Stimulated activated naive CD4-positive, alpha-beta T cell (primary cell): ENCODE measurements at places on chromosomes 13 and 19.

GRCh38 chr13:40453351-40454021 is 213.0 kb downstream of the FOXO1 start:
- DNase-seq = no peak

DNA sequence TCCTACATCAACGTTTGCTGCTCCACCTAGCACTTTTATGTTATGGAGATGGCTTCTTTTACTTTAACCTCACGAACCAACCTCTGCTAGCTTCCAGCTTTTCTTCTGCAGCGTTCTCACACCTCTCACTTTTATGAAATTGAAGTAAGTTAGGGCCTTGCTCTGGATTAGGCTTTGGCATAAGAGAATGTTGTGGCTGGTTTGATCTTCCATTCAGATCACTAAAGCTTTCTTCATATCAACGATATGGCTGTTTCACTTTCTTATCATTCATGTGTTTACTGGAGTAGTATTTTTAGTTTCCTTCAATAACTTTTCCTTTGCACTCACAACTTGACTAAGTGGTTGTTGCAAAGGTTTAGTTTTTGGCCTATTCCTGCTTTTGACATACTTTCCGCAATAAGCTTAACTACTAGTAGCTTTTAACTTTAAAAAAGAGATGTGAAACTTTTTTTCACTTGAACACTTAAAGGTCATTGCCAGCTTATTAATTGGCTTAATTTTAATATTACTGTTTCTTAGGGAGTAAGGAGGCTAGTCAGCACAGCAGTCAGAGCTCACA is 60.0 kb upstream of the SPRY2 start:
- no peak for DNase-seq

- no peak for DNase-seq
Observed at GRCh38 chr13:102293723-102294122, 108.1 kb downstream of the FGF14 start.

- DNase-seq = no peak
Observed at GRCh38 chr19:40596608-40597328, 4.4 kb upstream of the LTBP4 start.

GRCh38 chr19:686589-687297 is 8.5 kb downstream of the PRSS57 start:
- DNase-seq = no peak

- no peak for DNase-seq
Observed at GRCh38 chr19:10826231-10826630, 9.8 kb downstream of the TMED1 start.

GRCh38 chr13:89383891-89384290 is 1712.7 kb downstream of the SLITRK5 start:
- no peak for DNase-seq

DNA sequence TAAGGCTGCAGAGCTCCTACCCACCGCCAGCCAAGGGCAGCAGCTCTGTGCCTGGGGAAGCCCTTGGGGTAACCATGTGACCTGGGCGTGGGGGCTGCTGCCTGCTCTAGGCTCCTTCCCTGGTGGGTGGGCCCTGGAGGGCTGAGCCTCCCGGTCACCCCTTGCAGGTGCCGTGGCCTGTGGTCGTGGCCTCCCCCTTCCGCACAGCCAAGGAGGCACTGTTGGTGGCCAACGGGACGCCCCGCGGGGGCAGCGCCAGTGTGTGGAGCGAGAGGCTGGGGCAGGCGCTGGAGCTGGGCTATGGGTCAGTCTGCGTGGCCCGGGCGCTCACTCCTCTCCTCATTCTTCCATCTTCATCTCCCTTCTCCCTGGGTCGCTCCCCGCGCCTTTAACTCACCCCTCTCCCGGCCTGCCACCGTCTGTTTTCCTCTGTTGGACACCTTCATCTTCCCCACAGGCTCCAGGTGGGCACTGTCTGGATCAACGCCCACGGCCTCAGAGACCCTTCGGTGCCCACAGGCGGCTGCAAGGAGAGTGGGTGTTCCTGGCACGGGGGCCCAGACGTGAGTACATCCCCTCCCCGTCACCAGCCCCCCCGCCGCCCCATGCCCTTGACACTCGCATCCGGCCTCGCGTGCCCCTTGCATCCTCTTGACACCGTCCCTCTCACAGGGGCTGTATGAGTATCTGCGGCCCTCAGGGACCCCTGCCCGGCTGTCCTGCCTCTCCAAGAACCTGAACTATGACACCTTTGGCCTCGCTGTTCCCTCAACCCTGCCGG is 9.9 kb upstream of the FLT3LG start:
- DNase-seq = no peak

DNA sequence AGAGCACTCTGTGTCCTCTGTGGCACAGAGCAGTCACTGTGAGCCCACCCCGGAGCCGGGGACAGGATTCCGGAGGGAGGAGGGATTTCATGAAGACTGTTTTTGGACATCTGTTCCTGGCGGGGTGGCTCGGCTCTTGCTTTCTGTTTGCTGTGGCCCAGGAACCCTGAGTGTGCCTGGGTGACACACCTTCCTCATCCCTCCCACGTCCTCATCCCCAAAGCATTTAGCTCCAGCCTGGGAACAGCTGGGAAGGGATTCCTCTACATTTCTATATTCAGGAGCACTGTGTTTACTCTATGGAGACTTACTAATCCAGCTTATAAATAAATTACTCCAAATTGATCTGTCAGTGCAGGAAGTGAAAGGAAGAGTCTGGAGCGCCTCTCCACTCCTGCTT is 97.8 kb upstream of the UBL3 start:
- DNase-seq = no peak

GRCh38 chr13:77865622-77866021 is 53.0 kb downstream of the EDNRB start:
- no peak for DNase-seq

GRCh38 chr13:110759710-110760109 is 46.2 kb downstream of the ING1 start:
- no peak for DNase-seq

GRCh38 chr13:94079876-94080275 is 399.6 kb downstream of the DCT start:
- no peak for DNase-seq

GRCh38 chr13:67620665-67621064 is 390.5 kb upstream of the PCDH9 start:
- DNase-seq = no peak

GRCh38 chr19:4444765-4445741 is 12.5 kb downstream of the UBXN6 start:
- DNase-seq = no peak

GRCh38 chr13:113783966-113784644 is 25.1 kb downstream of the TMEM255B start:
- no peak for DNase-seq

- DNase-seq = no peak
Observed at GRCh38 chr13:43132911-43133310, 109.5 kb downstream of the DNAJC15 start.

DNA sequence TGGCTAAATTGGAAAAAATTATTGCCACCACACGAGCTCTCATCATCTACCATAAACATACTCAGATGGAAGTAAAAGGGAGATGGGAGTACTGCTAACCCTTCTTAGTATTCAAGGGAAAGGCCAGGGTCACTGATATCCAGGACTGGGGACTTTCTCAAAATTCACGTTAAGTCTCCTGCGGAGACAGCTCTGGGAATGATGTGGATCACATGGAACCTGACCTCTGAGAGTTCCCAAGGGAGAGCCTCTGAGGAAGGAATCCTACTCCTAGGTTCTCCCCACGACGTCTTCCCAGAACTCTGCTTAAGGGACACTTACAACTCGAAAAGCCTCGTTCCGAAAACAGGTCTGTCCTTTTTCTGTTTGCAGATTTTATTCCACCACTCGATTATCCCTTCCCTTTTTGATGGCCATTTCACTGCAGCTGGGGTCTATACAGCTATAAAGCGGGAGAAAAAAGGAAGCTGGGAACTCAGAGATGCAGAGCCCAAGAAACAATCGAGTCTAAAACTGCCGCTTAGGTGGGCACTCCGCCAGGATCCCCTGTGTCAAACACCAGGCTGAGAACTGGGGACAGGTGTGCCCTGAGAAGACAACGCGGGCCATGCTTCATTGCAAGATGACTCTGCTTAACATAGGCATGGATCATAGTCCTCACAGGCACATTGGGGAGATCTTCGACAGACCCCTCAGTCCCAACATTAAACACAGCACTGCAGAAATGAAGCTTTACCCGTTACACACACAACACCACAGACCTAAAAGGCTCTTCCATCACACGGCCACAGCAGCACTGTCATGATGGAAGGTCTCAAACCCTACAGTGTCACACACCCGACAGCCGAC is 823 bp upstream of the ZNF567 start:
- no peak for DNase-seq

- DNase-seq = no peak
Observed at GRCh38 chr13:106804991-106805390, 237.1 kb upstream of the ARGLU1 start.

- no peak for DNase-seq
Observed at GRCh38 chr13:88196106-88196505, 524.9 kb downstream of the SLITRK5 start.

DNA sequence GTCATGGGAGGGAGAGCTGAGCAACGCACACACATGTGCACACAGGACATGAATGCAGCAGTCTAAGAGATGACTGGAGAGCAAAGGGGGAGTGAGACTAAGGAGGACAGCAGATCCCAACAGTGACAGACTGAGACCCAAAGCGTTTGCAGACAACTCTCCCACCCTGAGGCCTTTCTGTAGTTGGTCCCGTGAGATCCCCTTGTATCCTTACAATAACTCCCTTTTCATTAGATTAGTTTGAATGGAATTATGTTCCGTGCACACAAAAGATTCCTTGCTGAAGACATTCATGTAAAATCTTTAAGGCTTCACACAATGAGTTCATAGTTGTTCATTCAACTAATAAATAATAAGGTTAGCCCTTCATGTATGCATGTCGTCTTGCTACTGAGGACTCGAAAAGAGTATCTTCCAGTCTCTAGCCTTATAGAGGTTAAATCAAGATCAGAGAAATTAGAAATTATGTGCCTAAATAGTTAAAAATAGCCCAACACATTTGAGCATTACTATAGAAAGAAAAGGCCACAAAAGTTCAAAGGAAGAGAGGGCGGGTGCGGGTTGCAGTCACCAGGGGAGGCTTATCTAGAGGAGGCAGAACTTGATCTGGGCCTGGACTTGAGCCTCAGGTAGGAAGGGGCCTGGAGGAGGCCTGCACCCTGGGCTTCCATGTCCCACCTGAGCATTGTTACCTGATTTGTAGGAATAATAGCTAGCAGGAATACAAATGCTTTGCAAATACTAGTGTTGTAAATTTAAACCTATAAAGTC is 3.1 kb upstream of the GTF3A start:
- DNase-seq = no peak

GRCh38 chr13:46866150-46866549 is 30.7 kb downstream of the HTR2A start:
- DNase-seq = no peak

- no peak for DNase-seq
Observed at GRCh38 chr13:44451126-44451525, 77.5 kb downstream of the SERP2 start.

DNA sequence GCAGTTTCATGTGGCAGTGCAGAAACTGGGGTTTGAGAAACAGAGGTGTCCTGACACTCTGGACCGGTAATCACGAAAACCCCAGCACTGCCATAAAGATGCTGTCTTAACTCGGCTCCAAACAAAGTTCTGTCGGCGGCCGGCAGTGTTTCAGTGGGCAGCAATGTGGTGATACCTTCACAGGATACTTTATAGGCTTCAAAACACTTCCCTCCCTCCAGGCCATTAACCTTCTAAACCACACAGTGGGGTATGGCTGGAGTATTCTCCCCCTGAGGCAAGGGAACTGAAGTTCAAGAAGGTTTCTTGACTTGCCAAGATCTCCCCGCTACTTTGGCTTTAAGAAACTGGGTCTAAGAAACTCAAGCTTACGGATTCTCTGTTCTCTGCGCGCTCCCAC is 1.1 kb downstream of the RUBCNL start:
- DNase-seq = no peak

GRCh38 chr13:88866195-88866594 is 1195.0 kb downstream of the SLITRK5 start:
- DNase-seq = no peak

DNA sequence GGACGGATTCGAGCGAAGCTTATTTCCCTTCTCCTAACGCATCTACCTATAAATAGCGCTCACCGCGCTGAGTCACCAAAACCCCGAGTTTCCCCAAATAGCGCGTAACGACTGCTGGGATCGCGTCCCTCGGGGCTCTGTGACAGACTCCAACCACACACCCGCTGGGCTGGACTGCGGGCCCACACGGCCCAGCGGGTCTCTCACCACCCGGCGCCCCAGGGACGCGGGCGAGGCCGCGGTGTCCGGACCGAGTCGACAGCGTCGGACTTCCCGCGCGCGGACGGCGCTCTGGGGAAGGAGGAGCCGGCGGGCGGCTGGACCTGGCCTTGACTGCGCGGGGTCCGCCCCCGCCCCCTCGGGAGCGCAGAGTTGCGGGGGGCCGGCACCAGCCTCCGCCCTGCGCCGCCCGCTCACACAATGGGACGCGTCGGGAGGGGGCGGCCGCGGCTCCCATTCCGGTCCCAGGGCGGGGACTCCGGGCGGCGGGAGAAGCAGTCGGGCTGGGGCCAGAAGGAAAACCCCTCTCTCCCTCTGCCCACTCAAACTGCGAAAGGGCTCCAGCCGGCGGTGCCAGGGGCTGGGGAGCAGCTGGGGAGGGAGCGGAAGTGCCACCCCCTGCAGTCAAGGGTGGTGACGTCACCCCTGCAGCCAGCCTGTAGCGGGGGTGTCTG is 108.8 kb downstream of the KCNRG start:
- DNase-seq = no peak

DNA sequence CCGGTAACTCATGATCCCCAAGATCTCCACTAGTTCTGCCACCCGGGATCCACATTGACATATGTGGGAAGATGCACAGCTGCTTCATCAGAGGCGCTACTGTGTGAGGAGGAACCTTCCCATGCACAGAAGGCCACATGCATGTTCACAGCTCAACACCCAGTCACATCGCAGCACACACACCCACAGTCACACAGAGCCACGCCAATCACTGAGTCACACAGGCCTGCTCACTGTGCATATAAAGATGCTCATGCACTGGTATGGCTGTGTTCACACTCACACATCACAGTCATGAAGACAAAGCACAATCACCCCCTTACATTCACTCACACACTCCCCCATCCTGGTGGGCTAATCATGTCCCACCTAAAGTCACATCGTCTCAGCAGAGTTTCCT is 9.8 kb downstream of the CLC start:
- DNase-seq = no peak

- DNase-seq = no peak
Observed at GRCh38 chr19:3274245-3274941, 49.9 kb downstream of the CELF5 start.

- DNase-seq = no peak
Observed at GRCh38 chr13:42055500-42056085, 7.1 kb downstream of the DGKH start.

- no peak for DNase-seq
Observed at GRCh38 chr13:78826312-78826711, 167.4 kb upstream of the OBI1 start.

DNA sequence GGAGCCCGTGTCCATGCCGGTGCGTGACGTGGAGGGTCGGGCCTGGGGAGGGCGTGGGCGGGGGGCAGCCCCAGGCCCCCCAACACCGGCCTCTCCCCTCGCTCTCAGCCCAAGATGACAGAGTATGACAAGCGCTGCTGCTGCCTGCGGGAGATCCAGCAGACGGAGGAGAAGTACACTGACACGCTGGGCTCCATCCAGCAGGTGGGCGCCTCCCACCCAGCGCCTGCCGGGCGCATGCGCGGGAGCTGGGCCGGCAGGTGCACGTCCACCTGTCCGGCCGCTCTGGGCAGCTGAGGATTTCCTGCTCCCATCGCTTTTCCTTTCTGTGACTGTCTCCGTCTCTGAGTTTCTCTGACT is 49.8 kb downstream of the VAV1 start:
- DNase-seq = no peak
